Mesendoderm (in vitro differentiated cells): ENCODE measurements at places on chromosomes 4 and X.

GRCh38 chrX:131816551-131817136 lies 206.5 kb upstream of the STK26 start:
- no peak for DNase-seq

GRCh38 chrX:12249997-12250396 lies 111.7 kb downstream of the FRMPD4 start:
- no peak for DNase-seq

DNA sequence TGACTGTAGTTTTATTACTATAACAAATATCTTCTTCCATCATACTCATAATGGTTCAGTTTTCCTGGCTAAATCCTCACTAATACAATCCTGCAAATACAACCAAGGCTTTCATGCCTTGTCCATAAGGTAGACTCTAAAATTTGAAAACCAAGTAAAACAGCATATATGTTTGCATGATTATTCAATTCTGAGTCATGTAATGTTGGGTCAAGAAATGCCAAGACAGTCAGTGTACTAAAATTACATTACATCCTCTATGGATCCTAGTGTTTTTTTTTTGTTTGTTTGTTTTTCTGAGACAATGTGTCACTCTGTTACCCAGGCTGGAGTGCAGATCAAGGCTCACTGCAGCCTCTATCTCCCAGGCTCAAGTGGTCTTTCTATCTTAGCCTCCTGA lies 38.6 kb upstream of the TEX13D start:
- DNase-seq, result no peak

DNA sequence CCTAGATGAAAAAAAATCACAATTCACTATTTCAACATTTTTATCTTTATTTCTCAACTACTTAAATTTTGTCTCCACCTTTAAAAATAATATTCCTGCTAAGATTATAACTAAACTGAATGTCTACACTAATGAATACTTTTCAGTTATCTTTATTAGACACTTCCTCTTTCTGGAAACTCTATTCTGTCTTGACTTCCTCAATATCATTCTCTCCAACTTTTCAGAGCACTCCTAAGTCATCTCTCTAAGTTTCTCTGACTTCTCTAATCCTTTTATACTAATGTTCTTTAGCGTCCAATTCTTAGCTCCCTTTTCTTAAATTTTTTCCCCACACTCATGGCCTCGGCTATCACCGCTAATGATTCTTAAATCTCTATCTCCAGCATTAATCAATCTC lies 374.2 kb downstream of the FBXO8 start:
- no peak for DNase-seq

DNA sequence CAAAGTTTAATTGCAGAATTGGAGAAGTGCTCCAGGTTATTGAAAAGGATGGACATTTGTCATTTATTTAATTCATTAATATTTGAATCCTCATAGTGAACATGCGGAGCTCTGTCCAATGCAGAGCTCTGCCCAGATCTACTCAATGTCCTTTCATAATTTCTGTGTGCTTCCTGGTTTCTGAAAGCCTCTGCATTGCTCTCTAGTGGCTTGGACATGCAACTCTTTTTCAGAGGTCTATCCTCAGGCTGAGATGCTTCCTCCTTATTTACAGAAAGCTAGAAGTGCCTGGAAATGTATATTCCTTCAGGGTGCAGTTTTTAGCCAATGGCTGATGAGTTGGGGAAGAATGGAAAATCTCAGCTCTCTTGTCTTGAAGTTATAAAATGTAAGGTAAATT lies 786.1 kb upstream of the AADAT start:
- peak; percentile 29 for DNase-seq

GRCh38 chr4:38935391-38936073 lies 67.9 kb downstream of the FAM114A1 start:
- DNase-seq, result no peak

- no peak for DNase-seq
These were observed 138.6 kb upstream of the NKX1-1 start for GRCh38 chr4:1544861-1545281.

- DNase-seq, result no peak
These were observed 939.4 kb downstream of the C4orf33 start for GRCh38 chr4:130035391-130035790.

DNA sequence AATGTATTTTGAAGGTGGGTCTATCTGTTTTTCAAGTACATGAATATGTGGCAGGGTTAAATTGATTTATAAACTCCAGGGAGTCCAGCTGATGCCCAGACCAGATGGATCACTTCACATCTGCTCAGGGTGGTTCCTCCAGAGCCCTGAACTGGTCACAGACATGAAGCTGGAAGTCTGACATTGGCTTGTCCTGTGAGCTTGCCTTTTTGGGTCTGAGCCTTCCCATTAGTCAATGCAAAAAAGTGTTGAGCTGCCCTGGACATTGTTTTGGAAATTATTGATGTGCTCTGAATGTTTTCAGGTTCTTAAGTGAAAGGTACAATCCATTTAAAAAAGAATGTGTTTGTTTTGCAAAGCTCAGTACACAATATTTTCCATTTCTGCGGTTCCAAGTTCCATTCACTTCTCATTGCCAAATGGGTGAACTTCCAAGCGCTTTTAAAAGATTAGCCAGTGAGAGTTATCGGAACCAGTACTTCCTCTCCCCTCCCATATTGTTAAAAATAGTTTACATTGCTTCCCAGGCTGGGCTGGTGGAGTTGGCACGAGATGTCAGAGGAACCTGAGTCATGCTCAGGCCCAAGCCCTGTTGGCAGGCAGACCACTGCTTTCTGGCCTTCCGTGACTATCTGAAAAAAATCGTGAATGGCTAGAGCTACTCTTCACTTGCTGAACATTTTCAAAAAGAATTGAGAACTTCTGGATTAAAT lies 52.1 kb downstream of the PDGFRA start:
- no peak for DNase-seq

DNA sequence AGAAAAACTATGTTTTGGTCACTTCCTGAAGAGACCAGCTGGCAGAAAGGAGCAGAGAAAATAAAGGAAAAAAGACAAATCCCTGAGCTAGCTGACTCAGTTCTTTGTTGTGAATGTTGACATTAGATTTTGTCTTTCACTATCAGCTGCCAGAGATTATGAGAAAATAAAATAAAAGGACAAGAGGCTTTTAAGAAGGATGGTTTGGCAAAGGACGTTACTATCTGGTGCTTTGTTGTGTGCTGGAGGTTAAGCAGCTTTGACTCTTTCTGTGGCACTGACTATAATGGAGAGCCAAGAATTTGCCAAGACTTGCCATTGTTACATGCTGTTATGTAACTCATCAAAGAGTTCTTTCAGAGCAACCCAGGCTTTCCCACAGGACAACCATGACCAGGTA lies 12.1 kb downstream of the ASB5 start:
- DNase-seq, result no peak

DNA sequence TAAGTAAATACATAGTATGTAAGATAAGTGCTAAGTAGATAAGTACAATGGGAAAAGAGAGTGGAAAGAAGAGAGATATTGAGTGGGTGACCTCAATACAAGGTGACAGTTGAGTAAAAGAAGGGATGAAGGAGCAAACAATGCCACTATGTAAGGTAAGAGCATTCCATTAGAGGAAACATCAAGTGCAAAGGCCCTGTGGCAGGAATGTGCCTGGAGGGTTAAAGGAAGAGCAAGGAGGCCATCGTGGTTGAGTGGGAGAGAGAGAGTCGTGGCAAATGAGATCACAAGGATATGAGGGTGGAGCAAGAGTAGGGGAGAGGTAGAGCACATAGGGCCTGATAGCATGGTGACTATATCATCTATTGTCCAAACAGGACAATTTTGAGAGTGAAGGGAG lies 13.4 kb downstream of the EDNRA start:
- DNase-seq, result no peak
